ENCODE measurements at places on chromosomes 11 and 22.

DNA sequence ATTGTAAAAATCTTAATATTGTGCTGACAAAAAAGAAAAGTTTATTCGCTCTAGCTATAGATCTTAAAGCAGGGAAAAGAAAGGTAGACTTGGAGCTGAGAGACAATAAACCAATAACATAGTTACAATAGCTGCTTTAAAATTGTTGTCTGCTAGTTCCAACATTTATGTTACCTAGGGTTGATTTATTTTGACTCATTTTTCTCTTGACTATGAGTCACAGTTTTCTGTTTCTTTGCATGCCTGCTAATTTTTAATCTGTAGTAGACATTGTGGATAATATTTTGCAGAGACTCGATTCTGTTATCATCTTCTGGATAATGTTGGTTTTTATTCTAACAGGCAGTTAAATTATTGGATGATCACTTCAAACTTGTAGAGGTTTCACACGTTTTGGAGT, 83.1 kb upstream of the TRPC6 start:
- no peak for DNase-seq

DNA sequence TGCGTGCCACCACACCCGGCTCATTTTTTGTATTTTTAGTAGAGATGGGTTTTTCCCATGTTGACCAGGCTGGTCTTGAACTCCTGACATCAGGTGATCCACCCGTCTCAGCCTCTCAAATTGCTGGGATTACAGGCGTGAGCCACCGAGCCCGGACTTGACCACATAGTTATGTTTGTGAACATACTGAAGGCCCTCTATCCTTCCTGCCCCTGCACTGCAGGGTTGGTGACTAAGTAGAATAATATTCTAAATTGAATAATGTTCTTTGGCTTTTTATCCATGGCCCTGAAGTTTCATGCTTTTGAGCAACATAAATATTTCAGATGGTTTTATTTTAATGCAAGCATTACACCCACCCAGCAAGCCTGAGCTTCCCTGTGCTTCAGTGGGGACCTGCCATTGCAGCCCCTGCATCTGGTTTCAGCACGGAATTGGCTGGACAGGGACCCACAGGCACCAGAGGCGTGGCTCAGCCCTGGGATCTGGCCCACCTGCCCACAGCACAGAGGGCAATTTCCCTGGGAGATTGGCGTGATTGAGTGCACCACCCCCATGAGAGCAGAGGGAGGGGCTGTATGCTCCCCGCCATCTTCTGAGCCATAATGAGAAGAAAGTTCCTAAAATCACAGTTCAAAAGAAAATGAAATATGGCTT, 460.5 kb downstream of the BRD1 start:
- DNase-seq, result no peak

DNA sequence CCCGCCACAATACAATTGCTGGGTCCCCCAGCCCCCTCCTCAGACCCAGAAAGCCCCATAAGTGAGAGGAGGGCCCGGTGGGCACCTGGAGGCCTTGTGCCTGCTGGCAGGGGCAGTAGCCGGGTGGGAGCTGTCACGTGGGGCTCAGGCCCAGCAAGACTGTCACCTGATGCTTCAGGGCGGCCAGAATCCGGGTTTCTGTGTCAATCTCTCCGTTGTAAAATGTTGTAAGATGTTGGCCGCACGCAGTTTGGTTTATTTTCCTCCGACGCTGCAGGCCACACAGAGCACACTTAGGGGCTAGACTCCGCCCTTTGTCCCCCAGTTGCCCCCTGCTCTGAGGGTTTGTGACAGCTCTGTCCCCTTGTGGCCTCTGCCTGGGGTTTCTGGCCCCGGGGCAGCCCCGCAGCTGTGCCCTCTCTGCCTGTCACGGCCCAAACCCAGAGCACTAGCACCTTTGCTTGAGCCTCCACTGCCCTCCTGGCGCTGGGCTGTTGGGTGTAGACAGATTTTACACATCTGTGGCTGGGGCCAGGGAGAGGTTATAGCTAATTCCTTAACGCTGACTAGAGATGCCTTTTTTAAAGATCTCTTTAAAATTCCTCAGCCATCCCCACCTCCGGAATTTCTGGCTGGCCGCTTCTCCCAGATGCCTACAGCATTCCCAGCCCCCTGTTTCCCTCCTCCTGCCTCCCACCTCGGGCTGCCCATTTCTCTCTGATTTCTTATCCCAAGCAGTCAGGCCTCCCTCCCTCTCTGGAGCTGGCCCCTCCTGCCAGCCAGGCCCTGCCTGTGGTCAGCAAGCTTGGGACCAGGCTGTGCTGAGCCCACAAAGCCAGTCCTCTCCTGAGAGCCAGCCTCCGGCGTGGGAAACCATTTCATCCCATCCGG, 3.2 kb upstream of the PRR5 start:
- DNase-seq, result no peak

DNA sequence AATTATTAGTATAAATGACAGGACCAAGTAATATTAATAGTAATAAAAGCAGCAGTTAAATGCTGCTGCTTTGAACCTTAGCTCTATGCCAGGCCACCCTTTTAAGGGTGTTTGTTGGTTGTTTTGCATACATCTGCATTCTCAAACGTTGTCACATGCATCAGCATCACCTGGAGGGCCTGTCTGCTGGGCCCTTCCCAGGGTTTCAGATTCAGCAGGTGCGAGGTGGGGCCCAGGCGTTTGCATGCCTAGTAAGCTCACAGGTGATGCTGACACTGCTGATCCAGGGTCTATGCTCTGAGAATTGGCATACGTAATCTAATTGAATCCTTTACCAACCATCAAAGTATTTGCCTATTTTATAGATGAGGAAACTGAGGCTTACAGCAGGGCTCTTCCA, 246.5 kb downstream of the CADM1 start:
- peak; percentile 15 for DNase-seq

DNA sequence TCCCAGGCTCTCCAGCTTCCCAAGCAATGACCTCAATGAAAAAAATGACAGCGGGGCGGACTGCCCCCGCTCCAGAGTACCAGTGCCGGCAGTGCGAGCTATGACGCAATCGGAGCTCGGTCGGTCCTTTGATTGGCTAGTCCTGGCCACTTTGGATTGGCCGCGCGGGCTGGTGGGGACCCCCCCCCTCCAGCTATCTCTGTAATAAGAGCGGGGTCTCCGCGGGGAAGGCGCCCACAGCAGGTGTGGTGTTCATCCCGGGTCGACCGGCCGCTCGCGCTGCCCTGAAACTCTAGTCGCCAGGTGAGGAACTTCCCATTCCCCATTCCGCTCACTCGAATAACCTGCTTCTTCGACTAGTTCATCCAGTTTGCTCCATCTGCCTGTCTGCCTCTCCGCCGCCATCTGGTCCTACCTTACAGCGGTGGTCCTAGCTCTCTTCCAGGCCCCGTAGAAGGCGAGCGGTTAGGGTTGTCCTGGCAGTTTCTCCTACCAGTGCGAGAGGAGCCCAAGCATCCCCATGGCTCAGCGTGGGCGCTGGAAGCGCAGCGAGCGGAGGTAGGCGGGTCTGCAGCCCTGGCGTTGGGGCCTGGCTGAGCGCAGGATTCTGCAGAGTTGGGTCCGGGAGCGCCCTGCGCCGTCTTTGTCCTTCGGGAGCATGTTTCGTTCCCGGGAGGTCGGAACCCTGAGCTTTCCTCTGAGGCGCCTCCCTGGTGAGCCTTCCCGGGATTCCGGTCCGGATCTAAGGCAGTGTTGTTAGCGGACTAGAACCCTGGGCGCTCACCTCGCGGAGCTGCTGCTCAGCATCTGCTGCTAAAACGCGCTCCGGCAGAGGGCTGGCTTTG, at the start of gene CALCB:
CALCB (plus strand) TSS at position 233 of the 845 bp plus-strand sequence. CDS start 1,126 bp downstream, outside the sequence.
- peak; percentile 55 for DNase-seq

DNA sequence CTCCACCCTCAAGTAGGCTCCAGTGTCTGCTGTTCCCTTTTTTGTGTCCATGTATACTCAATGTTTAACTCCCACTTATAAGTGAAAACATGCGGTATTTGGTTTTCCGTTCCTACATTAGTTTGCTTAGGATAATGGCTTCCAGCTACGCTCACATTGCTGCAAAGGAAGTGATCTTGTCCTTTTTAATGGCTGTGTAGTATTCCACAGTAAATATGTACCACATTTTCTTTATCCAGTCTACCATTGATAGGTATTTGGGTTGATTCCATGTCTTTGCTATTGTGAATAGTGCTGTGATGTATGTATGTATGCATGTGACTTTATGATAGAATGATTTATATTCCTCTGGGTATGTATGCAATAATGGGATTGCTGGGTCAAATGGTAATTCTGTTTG, 144.6 kb downstream of the BRD1 start:
- no peak for DNase-seq

DNA sequence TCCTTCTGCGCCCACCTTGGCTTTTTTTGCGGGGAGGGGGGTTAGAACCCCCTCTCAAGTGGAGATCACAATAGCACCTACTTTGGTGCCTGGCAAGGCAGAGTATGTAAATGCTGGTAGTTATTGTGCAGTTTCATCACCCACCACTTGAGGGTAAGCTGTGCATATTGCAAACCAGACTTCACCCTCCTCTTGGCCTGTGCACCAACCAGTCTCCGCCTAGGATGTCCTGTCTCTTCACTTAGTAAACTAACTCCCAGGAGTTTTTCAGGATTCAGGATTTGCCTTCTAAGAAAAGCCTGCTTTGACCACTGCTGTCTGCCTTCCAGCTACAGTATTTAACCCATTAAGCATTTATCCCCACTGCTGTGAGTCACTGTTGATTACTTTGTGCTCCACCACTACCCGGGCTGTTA, 2.0 kb upstream of the UBXN1 start:
- DNase-seq, result no peak

- DNase-seq, result no peak
These were observed 44.5 kb downstream of the ST14 start for GRCh38 chr11:130203766-130204702.

GRCh38 chr11:3969613-3970012, 114.1 kb downstream of the STIM1 start:
- DNase-seq, result no peak

DNA sequence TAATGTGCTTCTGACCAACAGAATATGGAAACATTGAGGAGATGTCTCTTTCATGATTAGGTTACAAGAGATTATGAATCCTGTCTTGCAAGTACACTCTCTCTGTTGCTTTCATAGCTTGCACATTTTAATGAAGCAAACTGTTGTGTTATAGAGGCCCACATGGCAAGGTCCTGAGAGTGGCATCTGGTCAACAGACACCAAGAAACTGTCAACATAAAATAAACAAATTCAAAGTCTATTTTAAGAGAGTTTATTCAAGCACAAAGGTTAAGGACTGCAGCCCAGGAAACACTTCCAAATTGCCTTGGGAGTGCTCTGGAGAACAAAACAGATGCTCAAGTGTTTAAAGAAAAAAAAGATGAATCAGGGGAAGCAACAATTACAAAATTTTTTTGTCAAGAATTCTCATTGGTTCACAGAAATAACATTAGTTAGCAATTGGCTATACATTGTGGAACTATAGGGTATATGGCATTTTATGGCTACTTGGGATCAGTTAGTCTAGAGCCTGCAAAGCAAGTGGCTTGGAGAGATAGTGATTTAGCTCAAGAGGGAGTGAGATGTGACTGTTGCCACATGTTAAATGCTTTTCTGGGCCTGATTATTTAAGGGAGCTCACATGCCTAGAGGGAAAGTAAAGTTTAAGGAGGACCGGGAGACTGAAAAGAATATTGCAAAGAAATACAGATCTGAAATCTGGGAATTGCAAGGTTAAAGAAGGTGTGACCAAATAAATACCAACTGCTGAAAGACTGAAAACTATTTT, 54.6 kb downstream of the CTSC start:
- no peak for DNase-seq

DNA sequence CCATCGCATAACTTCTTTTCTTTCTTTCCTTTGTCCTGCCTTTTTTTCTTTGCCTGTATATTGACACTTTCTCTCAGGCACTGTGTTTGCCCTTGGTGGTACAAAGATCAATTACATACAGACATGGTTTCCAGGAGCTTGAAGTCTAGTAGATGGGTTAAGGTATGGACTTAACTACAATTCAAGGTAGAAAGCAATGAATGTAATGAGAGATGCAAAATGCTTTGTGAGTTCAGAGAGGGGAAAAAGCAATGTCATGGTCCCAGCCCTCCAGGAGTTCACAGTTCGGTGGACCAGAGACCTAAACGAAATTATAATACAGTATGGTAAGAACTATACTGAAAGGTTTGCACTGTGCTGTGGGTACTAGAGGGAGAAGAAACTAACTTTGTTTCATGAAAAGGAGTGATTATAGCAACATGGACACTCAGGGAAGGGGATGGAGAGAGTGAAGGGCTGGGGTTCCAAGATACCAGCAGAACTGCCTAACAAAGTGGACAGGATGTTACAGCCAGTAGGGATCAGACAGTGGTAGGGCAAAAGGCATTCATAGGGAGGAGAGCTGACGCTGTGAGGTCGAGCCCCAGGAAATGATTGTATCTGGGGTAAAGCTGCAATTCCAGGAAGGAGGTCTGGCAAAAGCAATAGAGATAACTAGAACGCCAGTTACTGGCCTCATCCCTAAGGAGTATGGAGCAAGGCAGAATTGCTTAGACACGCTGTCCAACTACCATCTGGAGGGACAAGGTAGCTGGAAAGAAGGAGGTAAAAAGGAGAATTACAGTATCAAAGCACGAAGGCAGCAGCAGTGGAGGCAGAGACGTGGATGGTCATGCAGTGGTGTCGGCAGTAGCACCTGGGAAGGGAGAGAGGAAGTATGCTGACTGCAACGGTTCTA, 158.3 kb upstream of the MTMR2 start:
- no peak for DNase-seq

DNA sequence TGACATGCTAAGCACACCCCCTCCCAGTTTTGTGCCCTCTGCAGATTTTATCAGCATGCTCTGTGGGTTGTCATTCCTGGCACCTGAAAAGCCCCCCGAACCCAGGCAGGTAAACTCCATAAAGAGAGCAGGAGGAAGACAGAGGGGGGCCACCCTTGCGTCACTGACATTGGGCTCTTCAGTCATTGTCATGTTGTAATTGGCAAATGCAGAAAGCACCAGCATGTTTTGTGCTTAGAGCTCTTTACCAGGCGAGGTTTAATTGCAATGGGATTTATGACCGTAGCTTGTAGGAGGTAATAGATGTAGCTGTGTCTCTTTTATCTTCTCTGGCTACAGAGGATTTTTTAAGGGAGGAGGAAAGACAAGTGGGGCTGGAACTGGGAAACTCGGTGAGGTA, 201.7 kb downstream of the GRIK4 start:
- DNase-seq, result no peak

DNA sequence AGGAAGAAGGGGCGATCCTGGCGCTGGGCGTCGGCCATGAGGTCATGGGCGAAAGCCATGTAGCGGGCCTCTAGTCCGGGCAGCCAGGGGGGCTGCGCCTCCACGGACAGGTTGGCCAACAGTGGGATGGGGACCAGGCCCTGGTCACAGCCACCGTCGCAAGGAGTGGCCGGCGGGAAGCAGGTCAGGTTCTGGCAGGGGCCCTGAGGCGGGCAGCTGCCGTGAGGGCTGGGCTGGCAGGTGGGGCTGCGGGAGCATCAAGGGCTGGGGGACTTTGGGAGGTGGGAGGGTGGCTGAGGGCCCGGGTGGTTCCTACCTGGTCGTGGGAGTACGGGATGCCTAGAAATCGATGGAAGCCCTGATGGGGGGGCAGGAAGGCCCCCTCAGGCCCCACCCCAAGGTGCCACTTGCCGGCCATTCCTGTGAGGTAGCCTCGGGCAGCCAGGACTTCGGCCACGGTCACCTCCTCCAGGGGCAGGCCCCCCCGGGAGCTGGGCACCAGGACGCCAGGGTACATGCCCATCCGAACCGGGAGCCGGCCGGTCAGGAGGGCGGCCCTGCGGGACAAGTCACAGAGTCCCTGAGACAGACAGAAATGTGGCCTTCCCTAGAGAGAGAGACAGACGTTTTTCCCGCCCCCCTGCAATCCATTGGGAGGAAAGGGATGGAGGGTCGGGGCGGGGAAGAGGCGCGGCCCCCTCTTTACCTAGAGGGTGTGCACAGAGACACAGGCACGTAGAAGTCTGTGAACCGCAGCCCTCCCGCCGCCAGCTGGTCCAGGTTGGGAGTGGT, 906 bp downstream of the ARSA start:
- DNase-seq, result no peak

All from NCI-H748 treated with DMSO at 0.1 percent for 48 hours (cell line).